GM23248 (cell line): ENCODE measurements at places on chromosomes 2 and 18. TPM values are rescaled to one million over a fixed set of nuclear protein-coding genes. Genes with fewer than 3 reads are reported as not detected.

DNA sequence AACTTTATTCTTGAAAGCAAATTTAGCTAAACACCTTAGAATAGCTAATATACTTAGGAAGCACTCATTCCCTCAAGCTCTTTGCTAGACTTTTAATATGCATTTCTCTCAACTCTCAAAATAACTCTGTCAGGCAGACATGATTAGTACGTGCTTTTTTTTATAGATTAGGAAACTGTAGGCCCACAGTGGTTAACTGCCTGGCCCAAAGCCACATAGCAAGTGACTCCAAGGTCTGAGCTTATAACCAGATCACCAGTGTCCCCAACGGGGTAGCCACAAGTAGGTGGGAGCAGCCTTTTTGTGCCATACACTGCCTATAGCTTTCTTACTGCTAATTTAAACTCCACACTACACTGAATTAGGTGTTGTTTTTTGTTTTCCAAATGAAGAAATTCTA is 576.8 kb downstream of the METTL4 start:
- no peaks in the 10 kb centered on the region for H3K27me3 ChIP-seq
- H3K4me3 ChIP-seq: no peak overlapping the region
- H3K36me3 ChIP-seq: no peaks in the 10 kb centered on the region

GRCh38 chr2:84888401-84889276 is 7.8 kb upstream of the TRABD2A start:
- H3K4me3 ChIP-seq: peak overlapping the region; percentile 64
- H3K4me1 ChIP-seq: peaks cover 16% of the 10 kb centered on the region
- no peaks in the 10 kb centered on the region for H3K27me3 ChIP-seq
- peak; percentile 82 for DNase-seq
- H3K27ac ChIP-seq: peak overlapping the region; percentile 93
- H3K36me3 ChIP-seq: no peaks in the 10 kb centered on the region

Gene DSC3
- not detected in 2 replicates for total RNA-seq

GRCh38 chr2:237231593-237231992 is 145.9 kb downstream of the COPS8 start:
- H3K4me1 ChIP-seq: peaks cover 67% of the 10 kb centered on the region
- no peaks in the 10 kb centered on the region for H3K27me3 ChIP-seq
- no peak overlapping the region for H3K4me3 ChIP-seq
- H3K36me3 ChIP-seq: no peaks in the 10 kb centered on the region
- H3K27ac ChIP-seq: peak overlapping the region; percentile 8; the same call in 1 of the 2 replicates

- no peaks in the 10 kb centered on the region for H3K4me1 ChIP-seq
- no peak overlapping the region for H3K4me3 ChIP-seq
- no peak for DNase-seq
- no peaks in the 10 kb centered on the region for H3K27me3 ChIP-seq
- H3K36me3 ChIP-seq: peaks cover 48% of the 10 kb centered on the region
These were observed 27.6 kb downstream of the SLC1A4 start for GRCh38 chr2:65016789-65017188.

Gene ATP6V1B1
- not detected in 2 replicates for total RNA-seq

DNA sequence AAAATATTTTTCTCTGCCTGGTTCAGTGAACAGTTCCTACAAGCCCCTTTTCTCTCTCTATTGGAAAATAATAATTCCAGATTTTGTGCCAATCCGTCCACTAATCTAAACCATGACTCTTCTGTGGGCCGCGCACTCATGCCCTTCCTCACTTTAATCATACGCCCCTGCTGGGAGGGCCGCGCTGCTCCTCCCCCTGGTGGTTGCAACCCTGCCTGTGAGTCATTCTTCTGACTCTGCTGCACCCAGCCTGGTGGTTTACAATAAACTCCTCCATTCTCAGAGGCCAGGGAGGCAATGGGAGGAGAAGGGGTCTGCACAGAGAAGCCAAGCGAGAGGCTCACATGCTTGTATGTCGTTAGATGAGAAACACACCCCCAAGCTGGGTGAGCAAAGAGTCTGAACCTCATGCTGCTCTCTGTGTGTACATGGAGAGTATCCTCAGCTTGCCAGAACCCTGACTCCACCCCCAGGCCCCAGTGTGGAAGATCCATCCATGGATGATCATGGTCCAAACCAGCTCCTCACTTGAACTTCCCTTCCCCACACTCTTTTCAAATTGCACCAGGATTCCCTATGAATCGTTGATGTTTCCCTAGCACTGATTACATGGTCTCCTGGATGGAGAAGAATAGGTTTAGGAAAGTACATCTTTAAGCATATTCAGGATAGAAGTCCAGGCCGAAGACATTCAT is 228.9 kb downstream of the ANKRD30B start:
- no peaks in the 10 kb centered on the region for H3K36me3 ChIP-seq
- peak; percentile 38 for DNase-seq
- H3K4me3 ChIP-seq: no peak overlapping the region
- H3K4me1 ChIP-seq: no peaks in the 10 kb centered on the region; the same call in 1 of the 2 replicates
- no peak overlapping the region for H3K27ac ChIP-seq
